BJ (cell line): ENCODE measurements at places on chromosomes 6 and 20.

- no peak for DNase-seq
These were observed 14.0 kb upstream of the MOCS1 start for GRCh38 chr6:39948199-39948791.

DNA sequence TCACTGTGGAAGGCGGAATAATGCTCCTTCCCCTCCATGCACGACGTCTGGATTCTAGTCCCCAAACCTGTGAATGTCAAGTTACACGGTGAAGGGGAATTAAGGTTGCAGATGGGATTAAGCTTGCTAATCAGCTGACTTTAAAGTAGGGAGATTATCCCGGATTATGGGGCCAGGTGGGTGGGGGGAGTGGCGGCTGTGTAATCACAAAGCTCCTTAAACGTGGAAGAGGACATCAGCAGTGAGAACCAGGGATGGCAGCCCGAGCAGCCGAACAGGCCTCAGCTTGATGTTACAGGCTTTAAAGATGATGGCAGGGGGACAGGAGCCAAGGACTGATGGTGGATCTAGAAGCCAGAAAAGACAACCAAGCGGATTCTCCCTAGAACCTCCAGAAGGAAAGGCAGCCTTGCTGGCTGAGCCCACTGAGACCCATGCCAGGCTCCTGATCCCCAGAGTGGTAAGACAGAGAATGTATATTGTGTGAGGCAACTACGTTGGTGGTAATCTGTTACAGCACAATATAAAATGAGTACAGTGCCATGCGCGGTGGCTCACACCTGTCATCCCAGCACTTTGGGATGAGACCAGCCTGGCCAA, 117.5 kb downstream of the SCML4 start:
- no peak for DNase-seq

DNA sequence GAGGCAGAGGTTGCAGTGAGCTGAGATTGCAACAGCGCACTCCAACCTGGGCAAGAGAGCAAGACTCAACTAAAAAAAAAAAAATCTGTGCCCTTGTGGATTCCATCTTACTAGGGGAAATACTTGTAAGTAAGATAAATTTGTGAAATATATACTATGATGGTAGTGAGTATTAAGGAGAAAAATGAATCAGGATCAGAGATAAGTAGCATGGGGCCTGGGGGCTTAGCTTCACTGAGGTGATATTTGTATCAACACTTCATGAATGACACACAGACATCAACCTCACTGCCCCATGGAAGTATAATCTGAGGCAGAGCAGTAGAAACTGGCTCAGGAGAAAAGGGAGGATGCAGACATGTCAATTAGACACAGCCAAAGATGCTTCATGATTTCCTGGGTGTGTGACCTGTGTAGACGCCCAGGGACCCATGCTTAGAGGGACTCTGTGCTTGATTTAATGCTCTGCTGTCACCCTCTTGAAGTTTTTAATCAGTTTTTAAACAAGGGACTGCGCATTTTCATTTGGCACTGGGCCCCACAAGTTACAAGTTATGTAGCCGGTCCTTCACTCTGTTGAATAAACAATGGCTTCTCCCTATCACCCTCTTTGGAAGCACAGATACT, 41.9 kb downstream of the PCNA start:
- no peak for DNase-seq

GRCh38 chr6:41917528-41917927, 3.4 kb downstream of the MED20 start:
- peak; percentile 89 for DNase-seq

GRCh38 chr6:20997143-20997769, 463.0 kb downstream of the CDKAL1 start:
- no peak for DNase-seq

- no peak for DNase-seq
These were observed 164.3 kb downstream of the CD109 start for GRCh38 chr6:73860303-73860702.

- no peak for DNase-seq
These were observed 3.2 kb downstream of the POLH start for GRCh38 chr6:43579171-43579570.

DNA sequence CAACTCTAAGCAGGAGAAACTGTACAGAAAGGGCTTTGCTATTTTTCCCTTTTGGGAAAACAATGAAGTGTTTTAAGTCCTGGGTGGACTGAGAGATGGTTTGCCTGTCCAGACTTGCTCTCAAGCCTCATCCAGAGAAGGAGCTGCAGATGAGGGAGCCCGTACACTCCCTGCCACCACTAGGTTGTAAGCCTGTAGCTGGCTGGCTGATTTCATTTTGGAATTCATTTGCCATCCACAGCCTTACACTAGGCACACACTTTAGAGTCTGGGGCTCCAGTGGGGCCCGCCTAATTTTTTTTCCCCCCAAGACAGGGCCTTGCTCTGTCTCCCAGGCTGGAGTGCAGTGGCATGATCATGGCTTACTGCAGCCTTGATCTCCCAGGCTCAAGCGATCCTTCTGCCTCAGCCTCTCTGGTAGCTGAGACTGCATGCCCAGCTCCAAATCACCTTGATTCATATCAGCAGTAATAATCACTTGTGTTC, 28.4 kb downstream of the POFUT1 start:
- DNase-seq, result no peak

- DNase-seq, result no peak
These were observed 34.3 kb upstream of the PRIM2 start for GRCh38 chr6:57283106-57283505.

DNA sequence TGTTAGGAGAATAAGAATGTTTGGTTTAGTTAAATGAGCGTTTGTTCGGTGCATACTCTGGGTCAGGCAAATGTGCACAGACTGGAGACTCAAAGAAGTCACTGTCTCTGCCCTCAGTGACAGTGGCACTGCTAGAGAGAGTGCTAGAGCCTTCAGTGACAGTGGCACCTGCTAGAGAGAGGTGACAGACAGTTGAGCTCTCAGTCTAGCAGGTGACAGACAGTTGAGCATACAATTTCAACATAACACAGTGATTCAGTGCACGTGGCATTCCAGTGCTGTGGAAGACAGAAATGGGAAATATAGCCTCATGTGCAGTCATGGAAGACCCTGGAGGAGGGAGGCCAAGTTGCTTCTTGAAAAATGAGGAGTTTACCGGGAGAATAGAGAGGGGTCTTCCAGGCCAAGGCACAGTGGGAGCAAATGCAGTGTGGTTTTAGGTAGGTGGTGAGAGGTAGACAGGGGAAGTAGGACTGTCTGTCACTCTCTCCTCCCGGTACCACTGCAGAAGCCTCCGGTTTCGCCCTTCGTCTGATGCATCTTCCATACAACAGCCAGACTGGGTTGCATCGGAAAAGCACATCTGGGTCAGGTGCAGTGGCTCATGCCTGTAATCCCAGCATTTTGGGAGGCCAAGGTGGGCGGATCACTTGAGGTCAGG, 107.9 kb upstream of the CLDN20 start:
- no peak for DNase-seq

- DNase-seq, result no peak
These were observed 14.6 kb downstream of the CD40 start for GRCh38 chr20:46132705-46133120.

DNA sequence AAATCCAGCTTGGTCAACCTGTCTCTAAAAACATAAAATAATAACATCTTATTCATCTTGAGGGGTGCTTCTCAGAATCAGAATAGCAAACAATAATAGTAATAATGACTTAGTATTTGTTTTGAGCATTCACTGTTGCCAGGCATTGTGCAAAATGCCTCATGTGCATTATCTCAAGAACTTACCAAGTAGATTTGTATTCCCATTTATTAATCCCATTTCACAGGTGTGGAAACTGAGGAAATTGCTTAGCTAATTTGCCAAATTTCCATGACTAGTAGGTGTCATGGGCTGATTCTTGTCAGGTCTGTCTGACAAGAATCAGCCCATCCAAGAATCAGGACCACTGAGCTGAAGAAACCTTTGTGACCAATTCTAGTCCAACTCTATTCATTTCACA, 5.5 kb downstream of the TTBK1 start:
- no peak for DNase-seq

DNA sequence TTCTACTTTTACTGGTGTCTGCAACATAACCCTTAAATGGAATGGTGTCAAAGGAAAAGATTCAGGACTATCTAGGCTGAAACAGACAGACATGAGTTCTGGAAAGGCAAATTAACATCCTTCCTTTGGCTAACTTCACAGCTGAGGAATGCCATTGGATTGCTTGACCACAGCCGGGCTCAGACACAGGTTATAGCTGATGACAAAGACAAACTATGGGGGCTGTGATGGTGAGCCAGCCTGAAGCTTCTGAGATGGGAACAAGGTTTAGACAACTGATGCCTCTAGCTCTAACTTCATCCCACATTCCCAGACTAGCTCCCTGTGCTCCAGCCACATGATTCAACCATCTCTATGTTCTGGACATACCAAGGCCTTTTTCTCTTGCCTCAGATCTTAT, 15.3 kb downstream of the POLR1C start:
- no peak for DNase-seq

DNA sequence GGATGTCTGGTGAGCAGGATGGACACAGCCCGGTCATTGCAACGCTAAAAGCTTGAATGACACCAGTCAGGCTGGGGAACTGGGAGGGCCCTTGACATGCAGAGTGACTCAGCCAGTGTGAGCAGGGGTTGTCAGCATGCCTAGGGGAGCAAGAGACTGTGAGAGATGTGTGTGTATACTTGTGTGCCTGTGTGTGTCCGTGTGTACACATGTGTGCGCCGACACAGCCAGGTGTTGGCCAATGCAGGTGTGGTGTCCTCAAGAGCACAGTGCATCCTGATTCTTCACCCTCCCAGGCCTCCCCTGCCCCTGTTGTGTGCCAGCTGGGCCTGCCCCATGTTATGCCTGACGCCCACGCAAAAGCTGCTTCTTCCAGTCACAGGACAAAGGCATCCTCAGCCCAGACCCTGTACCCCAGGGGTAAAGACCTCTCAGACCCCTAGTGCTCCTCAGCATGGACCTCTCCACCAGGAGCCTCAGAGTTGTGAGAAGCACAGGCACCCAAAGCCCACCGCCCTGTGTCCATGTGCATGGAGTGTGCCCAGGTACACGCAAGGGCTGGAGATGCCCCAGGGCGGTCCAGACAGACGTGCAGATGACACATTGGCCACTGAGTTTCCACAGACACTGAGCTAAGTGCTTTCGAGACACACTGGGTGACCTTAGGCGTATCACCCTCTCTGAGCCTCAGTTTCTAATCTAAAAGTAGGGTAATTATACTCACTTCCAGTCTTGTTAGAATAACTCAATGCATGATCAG, 16.6 kb downstream of the NRSN2 start:
- DNase-seq, result no peak

GRCh38 chr20:6707321-6707831, 60.1 kb upstream of the BMP2 start:
- DNase-seq, result no peak

DNA sequence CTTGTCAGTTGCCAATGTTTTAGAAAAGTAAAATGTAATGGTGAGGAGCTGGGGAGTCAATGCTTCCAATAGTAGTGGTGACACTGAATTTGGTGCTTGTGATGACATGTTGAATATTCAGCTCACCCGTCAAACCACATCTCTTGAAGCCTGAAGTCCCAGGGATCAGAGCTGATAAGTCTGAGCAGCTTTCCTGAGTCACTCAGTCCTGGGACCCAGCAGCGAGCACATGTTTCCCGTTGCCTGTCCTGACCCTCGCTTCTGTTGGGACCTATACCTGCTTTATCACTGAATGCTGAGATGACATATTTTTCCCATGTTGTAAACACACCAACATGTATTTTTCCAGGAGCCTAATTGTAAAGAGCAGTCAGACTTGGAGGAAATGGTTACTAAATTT, 693.6 kb downstream of the QKI start:
- DNase-seq, result no peak

DNA sequence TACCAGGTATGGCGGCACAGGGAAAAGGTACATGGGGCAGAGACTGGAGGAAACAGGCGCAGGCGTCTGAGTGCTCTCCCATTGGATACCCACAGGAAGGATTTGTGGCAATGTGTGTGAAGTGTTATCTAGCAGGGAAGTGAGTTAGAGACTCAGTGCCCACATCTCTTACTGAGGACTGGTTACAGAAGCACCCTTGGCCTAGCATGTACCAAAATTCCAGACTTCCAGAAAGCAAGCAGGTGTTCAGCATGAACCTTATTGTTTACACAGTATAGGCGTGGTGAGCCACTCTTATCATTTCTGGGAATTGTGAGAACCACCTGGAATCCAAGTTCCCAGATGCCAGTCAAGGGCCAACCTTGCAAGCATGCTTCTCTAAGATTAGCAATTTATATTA, 14.2 kb downstream of the MANBAL start:
- no peak for DNase-seq

GRCh38 chr20:5316188-5317158, at the start of gene PROKR2:
PROKR2 (minus strand) TSS chr20:5316954; CDS start chr20:5314369, 2,585 bp downstream.
- DNase-seq, result no peak

DNA sequence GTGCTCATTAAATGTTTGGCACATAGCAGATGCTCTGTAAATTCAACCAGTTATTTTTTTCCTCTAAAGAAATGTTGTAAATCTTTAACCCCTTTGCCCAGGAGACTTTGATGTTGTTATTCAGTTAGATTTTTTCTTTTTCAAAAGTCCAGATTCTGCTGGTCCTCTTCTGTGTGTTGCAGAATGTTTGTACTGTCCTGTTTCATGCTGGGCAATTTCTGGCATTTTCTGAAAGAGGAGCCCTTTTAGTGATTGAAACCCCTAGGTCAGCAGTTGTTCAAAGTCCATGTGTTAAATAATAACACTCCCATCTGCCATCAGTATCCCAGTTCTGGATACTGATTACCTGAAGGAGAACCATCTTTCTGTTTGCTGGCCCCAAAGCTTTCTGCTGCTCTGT, 1.3 kb upstream of the SLC17A1 start:
- DNase-seq, result no peak

- DNase-seq, result peak; percentile 27
These were observed 4.0 kb upstream of the ADGRF5 start for GRCh38 chr6:46925563-46926253.

DNA sequence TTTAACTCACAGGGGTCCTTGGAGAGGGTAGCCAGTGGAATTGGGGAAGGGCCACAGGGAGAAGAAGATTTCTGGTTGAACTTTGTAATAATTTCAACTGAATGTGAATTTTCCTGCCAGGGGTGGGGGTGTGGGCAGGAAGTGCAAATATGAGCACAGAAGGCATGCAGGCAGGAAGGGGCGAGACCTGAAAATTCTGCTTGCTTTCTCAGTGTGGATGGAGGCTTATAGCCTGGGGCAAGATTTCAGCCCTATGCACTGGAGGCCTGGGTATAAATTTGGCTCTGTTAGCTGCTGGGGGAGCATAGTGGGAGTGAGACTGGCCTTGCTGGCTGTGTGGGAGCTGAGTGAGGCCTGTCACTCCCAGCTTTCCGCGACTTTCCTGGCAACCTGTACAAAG, 54.4 kb downstream of the PERP start:
- no peak for DNase-seq

DNA sequence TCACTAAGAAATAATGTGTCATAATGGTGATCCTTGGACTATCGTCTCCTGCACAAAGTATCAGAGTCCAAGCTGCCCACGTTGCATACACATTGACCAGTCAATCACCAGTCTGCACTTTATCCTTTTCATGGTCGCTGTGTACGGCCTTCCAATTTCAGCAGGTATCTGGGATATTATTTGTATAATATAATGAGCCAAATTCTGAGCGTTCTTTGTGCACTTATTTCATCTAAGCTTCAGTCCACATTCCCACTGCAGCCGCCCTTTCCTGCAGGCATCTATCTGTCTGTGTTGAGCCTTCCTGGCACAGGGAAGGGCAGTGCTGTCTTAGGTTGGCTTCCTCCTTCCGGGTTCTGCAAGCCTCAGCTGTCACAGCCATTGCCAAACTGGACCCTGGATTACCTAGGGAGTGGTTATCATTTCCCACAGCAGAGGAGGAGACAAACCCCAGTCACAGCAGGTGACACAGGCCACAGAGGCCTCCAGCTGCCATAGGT, 174.3 kb downstream of the TTLL2 start:
- no peak for DNase-seq
